ENCODE measurements at places on chromosomes 16 and 17.

GRCh38 chr17:57823469-57824401, 26.1 kb downstream of the MRPS23 start:
- no peak for DNase-seq

GRCh38 chr16:84680165-84680842, 19.5 kb upstream of the USP10 start:
- DNase-seq, result no peak

GRCh38 chr16:89467382-89467781, 23.0 kb downstream of the ANKRD11 start:
- DNase-seq, result no peak

- no peak for DNase-seq
These were observed 419 bp downstream of the RAB37 start for GRCh38 chr17:74737299-74738050.

DNA sequence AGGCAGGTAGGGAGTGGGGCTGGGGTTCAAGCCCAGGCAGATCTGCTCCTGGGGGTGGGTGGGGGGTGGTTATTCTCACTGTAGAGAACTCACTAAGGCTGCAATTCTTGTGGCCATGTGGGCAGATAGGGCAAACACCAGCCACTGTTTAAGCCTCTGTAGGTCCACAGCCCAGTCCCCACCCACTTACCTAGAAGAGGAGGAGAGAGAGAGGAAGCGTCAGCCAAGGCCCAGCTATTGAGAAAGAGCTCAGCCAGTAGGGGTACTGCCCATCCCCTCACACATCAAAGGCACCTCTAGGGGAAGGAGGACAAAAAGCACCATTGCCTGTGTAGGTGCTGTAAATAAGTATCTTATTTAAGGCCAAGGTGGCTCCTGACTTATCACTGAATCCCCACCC, 12.9 kb downstream of the KRT16 start:
- no peak for DNase-seq

DNA sequence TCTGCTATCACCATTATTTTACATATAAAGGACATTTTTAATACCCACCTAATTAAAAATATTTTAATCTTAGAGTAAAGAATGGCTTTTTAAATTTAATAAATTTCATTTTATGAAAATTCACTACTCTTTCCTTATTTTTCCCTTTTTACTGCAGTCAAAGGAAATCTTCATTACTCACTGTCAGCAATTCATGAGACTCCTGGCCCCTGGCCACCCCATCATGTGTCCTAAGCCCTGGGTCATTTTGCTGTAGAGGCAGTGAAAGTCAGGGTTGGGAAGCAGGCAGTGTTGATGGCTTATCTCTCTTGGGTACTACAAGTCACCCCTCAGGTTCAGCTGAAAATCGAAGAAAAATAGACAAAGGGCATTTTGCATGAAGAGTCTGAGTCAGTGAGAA, 468.6 kb upstream of the CCL2 start:
- DNase-seq, result no peak

- DNase-seq, result no peak
These were observed 56.3 kb downstream of the IL21R start for GRCh38 chr16:27458258-27458657.

GRCh38 chr16:47061204-47061603, 82.5 kb downstream of the NETO2 start:
- no peak for DNase-seq

DNA sequence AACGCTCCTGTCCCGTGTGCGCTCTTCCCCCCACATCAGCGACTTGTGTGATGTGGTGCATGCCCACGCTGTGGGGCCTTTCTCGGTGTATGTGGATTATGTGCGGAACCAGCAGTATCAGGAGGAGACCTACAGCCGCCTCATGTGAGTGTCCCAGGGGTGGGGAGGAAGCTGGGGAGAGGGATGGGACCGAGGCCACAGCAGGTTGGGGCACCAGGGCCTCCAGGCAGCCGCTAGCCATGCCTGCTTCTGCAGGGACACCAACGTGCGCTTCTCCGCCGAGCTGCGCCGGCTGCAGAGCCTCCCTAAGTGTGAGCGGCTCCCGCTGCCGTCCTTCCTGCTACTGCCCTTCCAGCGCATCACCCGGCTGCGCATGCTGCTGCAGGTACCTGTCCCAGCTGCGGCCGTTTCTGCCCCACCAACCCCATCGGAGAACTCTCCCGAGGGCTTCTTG, 5.8 kb downstream of the ARHGEF15 start:
- DNase-seq, result no peak

DNA sequence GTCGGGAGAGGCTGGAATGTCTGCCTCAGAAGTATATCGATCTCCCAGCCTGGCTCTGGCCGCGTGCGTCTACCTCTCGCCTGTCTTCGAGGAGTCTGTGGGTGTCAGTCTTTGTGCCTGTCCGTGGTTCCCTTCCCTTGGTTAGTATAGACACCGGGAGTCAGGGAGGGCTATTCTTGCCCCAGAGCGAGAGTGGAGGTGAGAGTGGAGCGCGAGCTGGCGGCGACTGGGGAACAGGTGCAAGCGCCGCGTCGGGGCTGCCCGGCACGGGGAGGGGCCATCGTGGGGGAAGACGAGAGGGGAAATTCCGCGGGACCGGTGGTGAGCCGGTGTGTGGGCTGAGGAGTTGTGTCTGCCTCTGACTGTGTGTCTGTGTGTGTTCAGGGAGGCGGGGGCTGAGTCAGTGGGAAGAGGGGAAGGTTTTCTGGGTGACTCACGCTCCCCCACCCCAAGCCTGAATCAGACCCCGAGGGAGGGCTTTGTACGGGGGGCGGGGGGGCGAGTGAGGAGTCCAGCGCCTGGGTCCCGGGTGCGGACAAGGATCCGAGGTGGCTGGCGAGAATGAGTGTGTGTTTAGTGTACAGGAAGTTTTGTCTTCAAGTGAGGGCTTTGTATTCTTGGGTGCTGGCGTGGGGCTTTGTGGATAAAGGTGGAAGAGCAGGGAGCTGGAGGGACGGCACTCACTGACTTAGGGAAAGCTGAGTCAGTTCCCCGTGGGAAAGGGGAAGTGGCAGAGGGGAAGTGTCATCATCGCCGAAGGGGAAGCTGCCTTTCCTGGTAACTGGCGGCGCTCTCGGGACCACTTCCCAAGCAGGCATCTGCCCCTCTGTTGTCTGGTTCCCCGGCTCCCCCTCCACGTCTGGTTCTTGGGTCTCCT, 8.6 kb downstream of the KDM6B start:
- DNase-seq, result no peak

DNA sequence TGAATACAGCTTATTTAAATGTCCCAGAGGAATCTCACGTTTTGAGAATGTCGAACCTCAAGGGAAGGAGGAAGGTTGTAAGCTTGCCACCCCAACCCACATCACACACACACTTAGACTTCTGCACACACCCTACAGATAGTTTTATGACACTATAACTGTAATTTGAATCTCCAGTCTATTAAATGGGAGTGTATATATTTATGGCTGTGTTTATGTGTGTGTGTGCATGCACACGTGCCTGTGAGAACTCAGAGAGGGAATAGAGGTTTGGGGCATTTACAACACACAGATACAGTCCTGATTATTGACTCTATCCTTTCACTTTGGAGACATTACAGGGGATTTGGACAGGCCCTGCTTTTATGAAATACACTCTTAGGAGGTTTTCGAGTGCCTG, 171.5 kb upstream of the MAF start:
- DNase-seq, result no peak

GRCh38 chr16:4529085-4530060, 9.2 kb downstream of the CDIP1 start:
- DNase-seq, result no peak

- DNase-seq, result no peak
These were observed 112.4 kb upstream of the NOL11 start for GRCh38 chr17:67605256-67605912.

GRCh38 chr16:88770461-88771293, 14.3 kb downstream of the PIEZO1 start:
- DNase-seq, result peak; percentile 78

DNA sequence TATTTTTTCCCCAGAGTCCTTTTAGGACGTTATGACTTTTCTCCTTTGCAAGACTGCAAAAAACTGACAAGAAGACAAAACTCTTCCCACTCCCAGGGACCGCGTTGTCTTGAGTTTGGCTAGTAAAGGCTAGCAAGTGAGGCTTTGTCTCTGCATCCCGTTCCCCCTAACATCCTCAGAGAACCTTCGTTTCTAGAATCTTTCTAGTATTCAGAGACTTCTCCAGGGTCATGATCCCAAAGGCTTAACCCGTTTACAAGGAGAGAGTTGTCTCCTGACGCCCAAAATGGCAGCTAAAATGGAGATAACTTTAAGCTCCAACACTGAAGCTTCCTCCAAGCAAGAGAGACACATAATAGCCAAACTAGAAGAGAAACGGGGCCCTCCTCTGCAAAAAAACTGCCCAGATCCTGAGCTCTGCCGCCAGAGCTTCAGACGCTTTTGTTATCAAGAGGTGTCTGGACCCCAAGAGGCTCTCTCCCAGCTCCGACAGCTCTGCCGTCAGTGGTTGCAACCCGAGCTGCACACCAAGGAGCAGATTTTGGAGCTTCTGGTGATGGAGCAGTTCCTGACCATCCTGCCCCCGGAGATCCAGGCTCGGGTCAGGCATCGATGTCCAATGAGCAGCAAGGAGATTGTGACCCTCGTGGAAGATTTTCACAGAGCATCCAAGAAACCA, 843 bp downstream of the ZNF174 start:
- peak; percentile 5 for DNase-seq

DNA sequence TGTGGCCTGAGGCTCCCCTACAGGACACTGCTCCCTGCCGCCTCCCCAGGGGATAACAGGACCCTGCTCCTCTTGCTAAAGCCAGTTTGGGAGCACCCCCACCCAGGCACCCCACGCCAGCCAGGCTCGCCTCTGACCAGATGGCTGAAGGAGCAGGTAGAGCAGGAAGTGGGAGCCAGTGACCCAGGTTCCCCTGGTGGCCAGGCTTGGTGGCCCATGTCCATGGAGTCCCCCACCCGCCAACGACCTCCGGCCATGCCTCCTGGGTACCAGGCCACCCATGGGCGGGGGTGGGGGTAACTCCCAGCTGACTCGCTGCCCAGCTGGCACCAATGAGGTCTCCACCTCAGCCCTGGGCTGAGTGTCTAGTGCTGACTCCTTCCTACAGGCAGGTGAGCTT, 10.0 kb downstream of the BCAR1 start:
- DNase-seq, result no peak

DNA sequence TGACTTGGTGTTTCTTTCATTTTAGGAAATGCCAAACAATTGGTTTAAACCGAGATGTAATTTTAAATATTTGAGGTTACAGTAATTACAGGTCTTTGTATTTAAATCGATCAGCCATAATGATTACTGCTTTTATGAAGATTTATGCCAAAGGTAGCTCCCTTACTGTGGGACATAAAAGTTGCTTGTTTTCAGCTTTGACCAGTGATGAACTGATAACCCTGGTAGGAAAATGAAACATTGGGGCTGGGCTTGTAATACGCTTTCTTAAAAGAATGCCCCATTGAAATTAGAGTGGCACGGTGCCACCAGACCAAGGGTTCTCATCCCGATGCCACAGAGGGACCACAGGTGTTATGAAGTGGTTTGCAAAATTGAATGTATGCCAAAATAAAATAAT, 7.3 kb downstream of the TNRC6A start:
- DNase-seq, result no peak

- no peak for DNase-seq
These were observed 6.4 kb upstream of the GRN start for GRCh38 chr17:44338702-44339101.

DNA sequence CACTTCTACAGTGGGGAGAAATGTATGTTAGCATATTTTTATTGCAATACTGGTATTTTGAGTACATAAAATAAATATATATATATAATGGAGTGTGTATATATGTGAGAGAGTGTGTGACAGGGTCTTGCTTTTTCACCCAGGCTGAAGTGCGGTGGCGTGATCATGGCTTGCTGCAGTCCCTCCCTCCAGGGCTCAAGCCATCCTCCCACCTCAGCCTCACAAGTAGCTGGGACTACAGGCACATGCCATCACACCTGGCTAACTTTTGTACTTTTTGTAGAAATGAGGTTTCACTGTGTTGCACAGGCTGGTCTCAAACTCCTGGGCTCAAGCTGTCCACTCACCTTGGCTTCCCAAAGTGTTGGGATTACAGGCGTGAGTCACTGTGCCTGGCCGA, 4.1 kb downstream of the CYLD start:
- DNase-seq, result no peak

- DNase-seq, result no peak
These were observed 12.5 kb downstream of the COTL1 start for GRCh38 chr16:84605339-84605848.

- no peak for DNase-seq
These were observed 23.1 kb upstream of the BAHCC1 start for GRCh38 chr17:81371910-81372760.

DNA sequence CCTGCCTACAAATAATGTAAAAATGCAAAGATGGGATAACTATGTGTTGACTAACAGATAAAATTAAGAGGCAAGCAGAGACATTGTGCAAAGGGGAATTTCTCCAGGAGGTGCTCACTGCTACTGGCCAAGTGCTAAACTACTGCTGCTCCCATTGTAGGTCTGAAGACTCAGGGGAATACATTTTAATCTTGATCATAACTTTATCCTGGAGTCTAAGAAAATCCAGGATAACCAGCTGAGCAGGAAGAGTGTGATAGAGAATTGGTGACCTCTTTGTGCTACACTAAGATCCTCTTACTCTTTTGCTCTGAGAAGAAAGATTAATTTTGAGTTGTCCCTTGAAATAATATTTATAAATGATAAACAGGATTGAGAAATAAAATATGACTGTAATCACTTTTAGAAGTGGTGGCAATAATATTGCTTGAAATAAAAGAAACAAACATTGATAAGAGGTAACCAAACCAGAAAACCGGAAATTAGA, 5.9 kb downstream of the RNF43 start:
- DNase-seq, result no peak

GRCh38 chr16:78570399-78571141, 471.1 kb downstream of the WWOX start:
- no peak for DNase-seq

All from left renal pelvis (tissue), 4 donors.